ENCODE measurements at places on chromosomes 7 and 10. TPM values are rescaled to one million over a fixed set of nuclear protein-coding genes. Genes with fewer than 3 reads are reported as not detected.

DNA sequence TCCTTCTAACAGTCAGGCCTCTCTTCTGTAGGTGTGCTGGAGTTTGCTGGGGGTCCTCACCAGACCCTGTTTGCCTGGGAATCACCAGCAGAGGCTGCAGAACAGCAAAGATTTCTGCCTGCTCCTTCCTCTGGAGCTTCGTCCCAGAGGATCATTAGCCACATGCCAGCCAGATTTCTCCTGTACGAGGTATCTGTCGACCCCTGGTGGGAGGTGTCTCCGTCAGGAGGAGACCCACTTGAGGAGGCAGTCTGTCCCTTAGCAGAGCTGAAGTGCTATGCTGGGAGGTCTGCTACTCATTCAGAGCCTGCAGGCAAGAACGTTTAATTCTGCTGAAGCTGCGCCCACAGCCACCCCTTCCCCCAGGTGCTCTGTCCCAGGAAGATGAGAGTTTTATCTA is 611.1 kb upstream of the COBL start:
- DNase-seq = no peak

DNA sequence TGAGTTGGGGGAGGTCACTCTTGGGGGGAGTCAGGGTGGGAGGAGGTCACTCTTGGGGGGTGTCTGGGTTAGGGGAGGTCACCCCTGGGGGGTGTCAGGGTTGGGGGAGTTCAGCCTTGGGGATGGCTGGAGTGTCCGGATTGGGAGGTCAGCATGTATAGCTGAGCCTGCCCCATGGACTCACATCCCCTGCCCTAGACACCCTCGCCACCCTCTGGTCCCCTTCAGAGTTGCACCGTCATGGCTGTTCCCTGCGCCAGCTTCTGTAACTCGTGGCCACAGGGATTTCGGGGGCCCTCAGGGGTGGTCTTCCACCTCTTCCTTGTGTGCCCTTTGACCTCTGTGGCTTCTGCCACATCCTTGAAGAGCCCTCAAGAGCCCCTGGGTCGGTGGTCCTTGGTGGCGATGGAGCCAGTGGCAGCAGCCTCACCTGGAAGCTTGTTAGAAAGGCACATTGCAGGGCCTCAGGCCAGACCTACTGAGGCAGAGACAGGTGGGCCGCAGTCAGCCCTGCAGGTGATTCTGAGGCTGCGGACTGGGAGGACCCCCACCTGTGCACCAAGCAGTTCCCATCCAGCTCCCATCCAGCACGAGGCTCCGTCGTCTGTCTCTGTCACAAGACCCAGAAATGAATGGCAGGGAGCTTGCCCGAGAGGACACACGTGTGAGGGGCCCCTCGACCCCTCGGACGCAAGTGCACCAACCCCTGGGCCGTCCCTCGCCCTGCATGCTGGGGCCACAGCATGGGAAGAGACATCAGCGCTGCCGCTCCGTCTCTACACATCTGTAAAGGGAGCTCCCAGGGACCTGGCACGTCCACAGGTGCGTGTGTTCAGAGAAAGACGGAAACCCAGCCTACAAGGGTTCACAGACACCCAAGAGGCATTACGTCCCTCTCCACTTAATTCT is 44.7 kb upstream of the SUN1 start:
- DNase-seq = peak; percentile 18

GRCh38 chr7:127844707-127845331 is 186.4 kb downstream of the LRRC4 start:
- DNase-seq = peak; percentile 49

DNA sequence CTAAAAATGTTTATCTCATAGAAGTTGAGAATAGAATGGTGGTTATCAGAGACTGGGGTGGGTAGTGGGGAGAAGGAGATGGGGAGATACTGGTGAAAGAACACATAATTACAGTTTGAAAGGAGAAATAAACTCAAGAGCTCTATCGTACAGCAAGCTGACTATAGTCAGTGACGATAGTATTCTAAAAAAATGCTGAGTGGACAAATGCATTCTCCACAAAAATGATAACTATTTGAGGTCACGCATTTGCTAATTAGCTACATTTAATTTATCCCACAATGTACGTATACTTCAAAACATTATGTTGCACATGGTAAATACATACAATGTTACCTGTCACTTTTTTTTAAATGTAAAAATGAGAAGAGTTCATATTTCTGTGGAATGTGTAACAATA is 507.7 kb downstream of the CALN1 start:
- DNase-seq = no peak

The OR9A2 gene
- not detected for total RNA-seq

The FOXI2 gene
- 0.29 TPM for total RNA-seq

The AKR1E2 gene
- total RNA-seq = 7.5 TPM
